ENCODE measurements at places on chromosomes 4 and X. TPM values are rescaled to one million over a fixed set of nuclear protein-coding genes. Genes with fewer than 3 reads are reported as not detected.
A peak's percentile ranks its signal among the peaks of the same experiment; 100 is the strongest.

DNA sequence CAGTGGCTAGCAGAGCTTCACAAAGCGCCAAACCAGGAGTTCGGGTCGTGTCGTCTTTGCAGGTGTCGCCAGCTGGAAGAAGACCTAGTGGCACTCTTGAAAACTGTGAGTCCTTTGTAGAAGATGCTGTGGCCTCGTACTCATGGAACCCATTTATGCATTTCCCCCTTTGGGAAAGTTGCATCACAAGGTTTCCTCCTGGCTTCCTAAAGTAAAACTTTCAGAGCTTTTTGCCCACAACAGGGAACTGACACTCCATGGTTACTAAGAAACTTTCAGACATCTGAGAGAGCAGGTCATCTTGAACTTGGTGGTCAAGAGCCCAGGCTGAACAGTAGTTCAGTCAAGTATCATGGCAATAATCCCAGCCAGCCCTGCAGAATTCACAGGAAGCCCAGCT is 15.9 kb upstream of the NOCT start:
- DNase-seq: no peak

The TLR6 gene
- total RNA-seq: under 0.01 TPM

The COL4A6 gene
- total RNA-seq: 0.20 TPM

The RAB41 gene
- total RNA-seq: not detected

The CTAG1B gene
- not detected for total RNA-seq

DNA sequence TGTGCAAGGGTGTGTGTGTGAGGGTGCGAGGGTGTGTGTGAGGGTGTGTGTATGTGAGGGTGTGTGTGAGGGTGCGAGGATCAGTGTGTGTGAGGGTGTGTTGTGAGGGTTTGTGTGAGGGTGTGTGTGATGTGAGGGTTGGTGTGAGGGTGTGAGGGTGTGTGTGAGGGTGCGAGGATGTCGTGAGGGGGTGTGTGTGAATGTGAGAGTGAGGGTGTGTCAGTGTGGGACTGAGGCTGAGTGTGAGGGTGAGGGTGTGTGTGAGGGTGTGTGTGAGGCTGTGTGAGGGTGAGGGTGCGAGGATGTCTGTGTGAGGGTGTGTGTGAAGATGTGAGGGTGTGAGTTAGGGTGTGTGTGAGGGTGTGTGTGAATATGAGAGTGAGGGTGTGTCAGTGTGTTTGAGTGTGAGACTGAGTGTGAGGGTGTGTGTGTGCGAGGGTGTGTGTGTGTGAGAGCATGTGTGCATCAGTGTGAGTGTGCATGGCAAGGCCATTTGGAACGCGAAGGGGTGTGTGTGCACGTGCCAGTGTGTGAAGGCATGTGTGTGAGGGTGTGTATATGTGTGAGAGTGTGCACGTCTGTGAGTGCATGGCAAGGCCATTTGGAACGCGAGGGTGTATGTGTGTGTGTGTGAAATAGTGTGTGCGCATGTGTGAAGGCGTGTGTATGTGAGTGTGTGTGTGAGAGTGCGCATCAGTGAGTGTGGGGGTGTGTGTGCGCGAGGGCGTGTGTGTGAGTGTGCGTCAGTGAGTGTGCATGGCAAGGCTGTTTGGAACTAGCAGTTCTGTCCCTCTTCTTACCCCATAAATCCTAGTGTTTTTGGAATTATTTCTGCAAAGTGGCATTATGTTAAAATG is 69.8 kb downstream of the RGS12 start:
- DNase-seq: no peak

DNA sequence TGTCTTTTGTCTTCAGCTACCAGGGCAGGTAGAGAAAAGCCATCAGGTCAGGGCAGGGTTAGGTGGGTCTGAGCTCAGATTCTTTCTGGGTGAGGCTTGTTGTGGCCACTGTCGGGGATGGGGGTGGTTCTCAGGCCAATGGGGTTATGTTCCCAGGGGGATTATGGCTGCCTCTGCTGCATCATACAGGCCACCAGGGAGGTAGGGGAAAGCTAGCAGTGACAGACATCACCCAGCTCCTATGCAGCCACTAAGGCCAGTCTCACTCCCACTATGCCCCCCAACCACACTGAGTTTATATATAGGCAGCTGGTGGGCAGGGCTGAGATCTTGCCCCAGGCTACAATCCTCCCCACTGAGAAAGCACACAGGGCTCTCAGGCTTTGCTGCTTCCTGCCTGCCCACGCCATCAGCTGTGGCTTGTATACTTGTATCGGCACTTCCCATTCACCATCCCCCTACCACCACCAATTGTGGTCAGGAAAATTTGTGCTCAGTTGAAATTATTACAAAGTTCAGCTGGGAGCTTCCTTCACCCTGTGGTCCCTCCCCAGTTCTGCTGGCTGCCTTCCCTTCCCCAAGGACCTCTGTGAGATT is 72.6 kb upstream of the PTPN13 start:
- DNase-seq: no peak

DNA sequence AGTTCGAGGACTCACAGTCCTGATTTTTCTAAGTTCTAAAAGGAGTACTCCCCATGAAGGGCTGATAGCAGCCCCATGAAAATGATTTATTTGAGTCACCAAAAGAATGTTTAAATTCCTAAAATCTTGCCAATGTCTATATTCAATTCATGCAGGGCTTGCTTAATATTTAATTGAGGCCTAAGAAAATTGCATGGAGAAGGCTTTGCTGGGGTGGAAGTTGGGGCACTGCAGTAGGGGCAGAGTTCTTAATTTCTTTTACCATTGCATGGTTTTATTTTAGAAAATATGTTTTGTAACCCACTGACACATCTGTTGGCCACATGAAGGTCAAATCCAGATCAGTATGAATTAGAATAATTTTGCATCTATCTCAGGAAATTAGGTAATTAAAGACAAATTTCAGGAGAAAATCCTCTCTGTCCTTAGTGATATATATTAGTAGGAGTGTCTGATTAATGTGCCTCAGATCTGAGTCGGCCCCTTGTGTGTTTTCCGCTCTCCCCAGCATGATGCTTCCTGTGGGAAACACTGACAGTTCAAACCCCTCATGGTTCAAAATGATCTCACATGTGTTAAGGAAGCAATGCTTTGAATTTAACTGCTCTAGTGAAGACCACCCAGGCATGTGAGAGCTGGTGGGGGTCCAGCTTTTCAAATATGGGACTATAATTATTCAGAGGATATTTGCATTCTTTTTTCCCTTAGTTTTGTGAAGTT is 54.0 kb upstream of the EGFL6 start:
- DNase-seq: no peak

- no peak for DNase-seq
Measured at GRCh38 chrX:21853578-21853977, 2.2 kb upstream of the YY2 start.

DNA sequence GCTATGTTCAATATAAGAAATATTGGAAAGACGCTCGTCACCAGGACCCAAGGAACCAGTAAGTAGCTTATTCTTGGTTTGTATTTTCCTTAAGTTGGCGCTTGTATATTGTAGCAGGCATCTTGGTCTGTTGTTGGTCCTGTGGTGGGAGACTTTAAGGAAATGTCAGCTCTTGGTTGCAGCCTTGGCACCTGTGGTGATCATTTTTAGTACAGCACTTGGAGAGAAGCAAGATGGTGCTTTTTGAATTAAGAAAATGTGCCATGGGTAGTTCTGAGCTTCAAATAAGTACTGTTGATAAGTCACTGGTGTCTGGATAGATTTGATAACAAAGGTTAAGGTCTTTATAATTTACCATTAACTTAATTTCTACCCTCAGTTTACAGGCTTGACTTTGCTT is 1.1 kb downstream of the RPS3A start:
- DNase-seq: peak; percentile 17

GRCh38 chr4:86855572-86855971 is 6.4 kb upstream of the SLC10A6 start:
- DNase-seq: no peak

GRCh38 chr4:180805101-180805500 is 1438.1 kb upstream of the TENM3 start:
- DNase-seq: no peak

DNA sequence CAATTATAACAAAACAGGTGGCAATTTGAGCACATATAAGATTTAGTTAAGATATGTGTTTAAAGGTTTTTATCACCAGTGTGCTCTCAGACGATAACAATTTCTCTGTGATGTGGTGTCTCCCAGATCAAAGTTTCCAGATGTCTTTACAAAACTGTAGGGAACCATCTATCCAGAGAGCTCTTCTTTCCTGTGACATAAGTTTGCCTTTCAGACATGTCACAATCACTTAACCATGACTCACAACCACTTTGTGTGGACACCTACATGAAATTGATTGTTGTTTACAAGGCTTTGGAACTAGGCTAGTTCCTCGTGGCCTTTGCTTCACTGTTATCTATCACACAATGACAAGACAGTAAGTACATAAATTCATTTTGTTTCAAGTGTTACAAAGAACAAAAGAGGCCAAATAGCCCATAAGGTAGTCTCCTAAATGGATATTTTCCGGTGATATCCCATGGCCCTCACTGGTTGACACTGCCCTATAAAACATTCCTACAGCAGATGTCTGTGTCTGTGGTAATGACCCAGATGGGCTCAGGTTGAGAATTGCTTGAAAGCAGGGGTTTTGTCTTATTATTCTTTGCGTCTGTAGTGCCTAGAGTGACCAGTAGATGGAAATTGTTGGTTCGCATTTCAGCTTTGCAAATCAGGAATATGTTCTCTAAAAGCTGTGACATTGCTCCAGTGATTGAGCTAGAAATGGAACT is 297.8 kb upstream of the FAM241A start:
- DNase-seq: peak; percentile 4

- no peak for DNase-seq
Measured at GRCh38 chr4:7362341-7362740, 72.4 kb downstream of the PSAPL1 start.

The SYN1 gene
- under 0.01 TPM for total RNA-seq

- DNase-seq: no peak
Measured at GRCh38 chrX:63441717-63442116, 90.6 kb upstream of the SPIN4 start.

DNA sequence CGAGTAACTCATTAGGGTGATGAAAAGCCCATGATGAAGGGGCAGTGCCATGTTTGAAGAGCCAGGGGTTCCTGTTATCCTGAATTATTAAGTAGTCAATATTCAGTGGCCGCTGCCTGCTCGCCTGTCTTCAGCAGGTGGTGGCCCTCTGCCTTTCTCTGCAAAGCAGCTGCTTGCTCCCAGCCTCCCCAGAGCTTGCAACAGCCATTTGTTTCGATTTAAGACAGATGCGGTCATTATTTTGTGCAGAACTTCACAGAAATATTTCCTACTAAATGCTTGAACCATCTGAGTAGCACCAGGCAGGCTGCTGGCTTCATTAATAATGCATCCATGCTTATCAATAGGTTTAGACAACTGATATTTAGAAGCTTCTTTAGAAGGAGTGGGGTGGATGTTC is 104.3 kb upstream of the TTC29 start:
- no peak for DNase-seq

- DNase-seq: no peak
Measured at GRCh38 chr4:85774489-85774888, 299.5 kb downstream of the ARHGAP24 start.

- DNase-seq: peak; percentile 39
Measured at GRCh38 chr4:76974150-76974549, 24.6 kb downstream of the SEPTIN11 start.

GRCh38 chr4:67659065-67659464 is 41.9 kb downstream of the UBA6 start:
- no peak for DNase-seq

DNA sequence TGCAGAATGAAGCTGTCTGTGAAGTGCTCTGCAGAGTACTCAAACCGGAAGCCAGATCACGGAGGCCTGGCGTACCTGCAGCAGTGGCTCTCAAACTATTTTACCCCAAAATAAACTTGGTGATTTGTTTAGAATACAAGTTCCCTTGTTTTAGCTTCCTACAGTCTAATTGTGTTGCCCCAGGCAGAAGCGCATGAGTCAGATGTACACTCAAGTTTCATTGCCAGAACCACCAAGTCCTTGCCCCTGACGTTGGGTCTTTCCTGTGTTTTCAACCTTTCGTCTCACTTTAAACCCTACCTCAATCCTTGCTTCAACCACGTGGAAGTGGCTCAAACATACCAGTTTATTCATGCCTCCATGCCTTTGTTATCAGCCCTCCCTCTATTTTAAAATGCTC is 66.2 kb upstream of the SLC7A11 start:
- no peak for DNase-seq
